ENCODE measurements at places on chromosomes 1 and 21. TPM values are rescaled to one million over a fixed set of nuclear protein-coding genes. Genes with fewer than 3 reads are reported as not detected.

- H3K27me3 ChIP-seq = no peaks in the 10 kb centered on the region
- peaks cover 22% of the 10 kb centered on the region for H3K36me3 ChIP-seq
- H3K4me1 ChIP-seq = peaks cover 4% of the 10 kb centered on the region
- peak overlapping the region; percentile 21 for H3K4me3 ChIP-seq
Observed at GRCh38 chr1:75797606-75798216, 1.0 kb downstream of the MSH4 start.

Gene FMO4
- total RNA-seq = 0.86 TPM

GRCh38 chr1:197973206-197973605 is 56.0 kb downstream of the LHX9 start:
- H3K36me3 ChIP-seq = no peaks in the 10 kb centered on the region
- no peaks in the 10 kb centered on the region for H3K27me3 ChIP-seq
- no peaks in the 10 kb centered on the region for H3K4me1 ChIP-seq
- H3K27ac ChIP-seq = no peak overlapping the region

- H3K4me3 ChIP-seq = no peak overlapping the region
- H3K4me1 ChIP-seq = peaks cover 11% of the 10 kb centered on the region
- no peaks in the 10 kb centered on the region for H3K27me3 ChIP-seq
- peak overlapping the region; percentile 88 for H3K27ac ChIP-seq
Observed at GRCh38 chr21:31117128-31117916, 79.0 kb upstream of the KRTAP19-8 start.

DNA sequence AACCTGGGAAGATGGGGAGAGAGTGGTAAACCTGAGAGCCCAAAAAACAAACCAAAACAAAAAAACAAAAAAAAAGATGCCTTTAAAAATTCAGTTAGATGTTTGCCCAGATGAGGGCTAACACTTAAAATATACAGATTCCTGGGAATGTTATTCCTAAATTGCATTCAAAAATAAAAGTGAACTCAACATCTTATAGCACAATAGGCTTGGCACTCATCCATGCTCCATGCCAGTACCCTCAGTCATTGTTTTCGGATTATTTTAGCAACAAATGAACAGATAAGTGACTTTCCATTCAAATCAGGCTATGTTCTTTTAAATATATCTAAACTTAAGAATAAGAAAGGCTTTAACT is 3.7 kb downstream of the ATP1A1 start:
- no peak for DNase-seq
- H3K4me1 ChIP-seq = peaks cover 60% of the 10 kb centered on the region
- H3K27ac ChIP-seq = no peak overlapping the region
- H3K27me3 ChIP-seq = peaks cover 4% of the 10 kb centered on the region
- peak overlapping the region; percentile 98 for H3K4me3 ChIP-seq
- H3K36me3 ChIP-seq = no peaks in the 10 kb centered on the region

Gene NTNG1
- 1.3 TPM for total RNA-seq

Gene CLDN8
- not detected for total RNA-seq

GRCh38 chr1:22132517-22133235 is 10.2 kb downstream of the WNT4 start:
- no peak for DNase-seq
- H3K4me1 ChIP-seq = no peaks in the 10 kb centered on the region
- H3K4me3 ChIP-seq = no peak overlapping the region
- peaks cover 19% of the 10 kb centered on the region for H3K27me3 ChIP-seq
- no peak overlapping the region for H3K27ac ChIP-seq

Gene CD1B
- total RNA-seq = not detected

GRCh38 chr1:23809751-23810171 is 9.2 kb upstream of the GALE start:
- H3K4me3 ChIP-seq = no peak overlapping the region
- H3K4me1 ChIP-seq = peaks cover 4% of the 10 kb centered on the region
- DNase-seq = peak; percentile 55

Gene SPRR2F
- total RNA-seq = not detected
